Pancreas (tissue), 10 donors: ENCODE measurements at places on chromosomes 13 and 19.

- DNase-seq = no peak
Observed at GRCh38 chr19:1467215-1467489, 11.9 kb downstream of the C19orf25 start.

GRCh38 chr13:67792151-67792676 lies 562.1 kb upstream of the PCDH9 start:
- DNase-seq = no peak

GRCh38 chr19:17841810-17842662 lies 5.7 kb downstream of the JAK3 start:
- peak; percentile 87 for DNase-seq

- DNase-seq = no peak
Observed at GRCh38 chr13:28819046-28819730, 951 bp upstream of the MTUS2 start.

DNA sequence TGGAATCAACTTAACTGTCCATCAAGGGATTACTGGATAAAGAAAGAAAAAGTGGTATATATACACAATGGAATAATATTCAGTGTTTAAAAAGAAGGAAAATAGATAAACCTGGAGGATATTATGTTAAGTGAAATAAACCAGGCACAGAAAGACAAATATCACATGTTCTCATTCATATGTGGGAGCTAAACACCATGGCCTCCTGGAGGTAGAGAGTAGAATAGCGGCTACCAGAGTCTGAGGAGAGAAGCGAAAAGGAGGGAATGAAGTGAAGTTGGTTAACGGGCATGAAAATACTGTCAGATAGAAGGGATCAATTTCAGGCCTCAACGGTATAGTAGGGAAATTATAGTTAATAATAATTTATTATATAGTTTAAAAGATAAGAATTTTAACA lies 147.5 kb upstream of the OBI1 start:
- no peak for DNase-seq

DNA sequence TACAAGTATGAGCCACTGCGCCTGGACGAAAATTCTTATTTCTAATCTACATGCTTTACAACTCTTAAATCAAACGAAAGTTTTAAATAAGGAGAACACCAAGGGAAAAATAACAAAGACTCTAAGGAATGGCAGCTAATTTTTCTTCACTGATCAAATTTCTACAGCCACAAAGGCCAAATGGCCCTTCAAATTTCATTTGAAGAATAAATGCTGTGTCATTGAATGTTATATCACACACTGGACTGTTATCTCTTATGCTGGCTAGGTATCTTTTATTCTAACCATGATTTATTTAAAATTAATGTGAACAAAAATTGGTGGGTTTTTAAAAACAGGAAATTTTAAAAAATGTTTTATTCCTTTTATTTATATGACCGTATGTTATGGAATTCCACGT lies 14.1 kb downstream of the SMAD9 start:
- no peak for DNase-seq

- no peak for DNase-seq
Observed at GRCh38 chr13:113821847-113822246, 42.0 kb downstream of the GAS6 start.

GRCh38 chr19:15260939-15261338 lies 28.7 kb upstream of the EPHX3 start:
- DNase-seq = no peak

GRCh38 chr13:73303851-73304250 lies 245.0 kb downstream of the KLF5 start:
- DNase-seq = no peak

DNA sequence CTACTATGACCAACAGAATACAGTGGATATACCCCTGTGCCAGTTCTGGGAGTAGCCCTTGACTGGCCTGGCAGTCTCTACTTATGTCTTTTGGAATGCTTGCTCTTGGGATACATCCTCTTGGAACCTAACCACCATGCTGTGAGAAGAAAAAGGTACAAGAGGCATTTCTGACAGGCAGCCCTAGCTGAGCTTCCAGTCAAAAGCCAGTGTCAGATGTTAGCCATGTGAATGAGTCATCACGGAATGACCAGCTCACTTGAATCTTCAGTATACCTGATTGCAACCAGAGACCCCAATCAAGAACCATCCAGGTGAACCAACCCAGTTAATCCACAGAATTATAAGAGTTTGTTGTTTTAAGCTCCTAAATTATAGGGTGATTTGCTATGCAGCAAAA lies 4.1 kb downstream of the CCDC169 start:
- no peak for DNase-seq

GRCh38 chr13:38582133-38582532 lies 104.7 kb upstream of the FREM2 start:
- DNase-seq = no peak

DNA sequence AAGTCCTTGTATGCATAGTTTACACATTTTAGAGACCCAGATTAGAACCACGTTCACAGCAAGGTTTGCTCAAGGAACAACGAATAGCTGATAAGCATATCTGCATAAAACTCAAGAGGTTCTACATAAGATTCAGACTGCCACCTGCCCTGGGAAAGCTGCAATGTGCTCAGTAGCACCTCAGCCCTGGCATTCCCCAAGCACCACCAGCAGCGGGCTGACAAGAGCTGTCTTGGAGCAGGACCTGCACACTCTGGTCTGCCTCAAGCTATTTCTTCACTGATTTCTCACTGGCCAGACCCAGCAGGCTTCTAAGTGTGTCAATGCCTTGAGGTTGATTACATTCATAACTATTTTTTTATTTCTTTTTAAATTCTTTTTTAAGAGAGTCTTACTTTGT lies 65.8 kb upstream of the UQCRFS1 start:
- DNase-seq = peak; percentile 7

DNA sequence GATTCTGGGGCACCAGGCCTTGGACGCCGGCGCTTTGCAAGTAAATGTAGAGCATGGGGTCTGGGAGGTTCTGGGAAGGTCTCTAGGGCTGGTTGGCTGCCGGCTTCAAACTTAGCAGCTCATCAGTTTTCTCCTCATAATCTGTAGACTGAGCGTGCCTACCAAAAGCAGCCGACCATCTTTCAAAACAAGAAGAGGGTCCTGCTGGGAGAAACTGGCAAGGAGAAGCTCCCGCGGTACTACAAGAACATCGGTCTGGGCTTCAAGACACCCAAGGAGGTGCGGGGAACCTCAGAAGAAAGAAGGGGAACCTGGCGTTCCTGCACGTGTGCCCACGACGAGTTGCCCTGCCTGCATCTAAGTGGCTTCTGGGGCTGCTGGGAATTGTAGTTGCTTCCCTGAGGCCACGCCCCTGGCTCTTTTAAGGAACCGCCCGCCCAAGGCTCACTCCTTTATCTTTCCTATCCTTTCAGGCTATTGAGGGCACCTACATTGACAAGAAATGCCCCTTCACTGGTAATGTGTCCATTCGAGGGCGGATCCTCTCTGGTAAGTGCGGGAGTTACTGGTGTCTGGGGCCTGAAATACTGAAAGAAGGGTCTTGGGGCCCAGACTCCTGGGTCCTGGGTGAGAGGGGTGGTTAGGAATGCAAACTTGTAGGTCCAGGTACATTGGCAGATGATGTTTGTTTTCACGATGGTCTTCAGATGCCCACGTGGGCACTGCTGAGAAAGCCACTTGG lies 984 bp downstream of the RPS11 start:
- peak; percentile 62 for DNase-seq

DNA sequence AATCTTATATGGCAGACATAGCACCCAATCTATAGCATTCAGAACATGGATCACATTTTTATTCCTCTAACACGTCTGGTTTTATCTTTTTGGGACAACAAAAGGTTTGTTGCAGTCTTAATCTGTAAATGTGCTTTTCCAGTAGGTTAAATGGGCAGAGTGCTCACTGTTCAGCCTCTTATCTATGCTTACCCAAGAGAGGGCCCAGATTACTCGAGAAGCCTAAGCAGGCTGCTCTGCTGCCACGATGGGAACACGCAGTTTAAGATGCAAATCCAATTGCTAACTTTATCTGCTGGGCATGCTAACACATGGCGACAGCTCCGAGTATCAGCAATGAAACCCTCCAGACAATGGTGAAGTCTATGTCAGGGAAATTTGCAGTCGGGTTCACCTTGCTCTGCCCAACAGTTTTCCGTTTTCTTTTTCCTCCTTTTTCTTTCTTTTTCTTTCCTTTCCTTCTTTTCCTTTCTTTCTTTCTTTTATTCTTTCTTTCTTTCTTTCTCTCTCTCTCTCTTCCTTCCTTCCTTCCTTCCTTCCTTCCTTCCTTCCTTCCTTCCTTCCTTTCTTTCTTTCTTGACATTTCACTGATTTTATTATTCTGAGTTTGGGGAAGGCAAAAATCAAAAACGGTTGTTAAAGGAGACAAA lies 115.3 kb downstream of the RBM26 start:
- no peak for DNase-seq

- no peak for DNase-seq
Observed at GRCh38 chr13:51331354-51331861, 8.1 kb upstream of the SERPINE3 start.

GRCh38 chr19:18716857-18717256 lies 33.4 kb downstream of the CRTC1 start:
- DNase-seq = no peak

DNA sequence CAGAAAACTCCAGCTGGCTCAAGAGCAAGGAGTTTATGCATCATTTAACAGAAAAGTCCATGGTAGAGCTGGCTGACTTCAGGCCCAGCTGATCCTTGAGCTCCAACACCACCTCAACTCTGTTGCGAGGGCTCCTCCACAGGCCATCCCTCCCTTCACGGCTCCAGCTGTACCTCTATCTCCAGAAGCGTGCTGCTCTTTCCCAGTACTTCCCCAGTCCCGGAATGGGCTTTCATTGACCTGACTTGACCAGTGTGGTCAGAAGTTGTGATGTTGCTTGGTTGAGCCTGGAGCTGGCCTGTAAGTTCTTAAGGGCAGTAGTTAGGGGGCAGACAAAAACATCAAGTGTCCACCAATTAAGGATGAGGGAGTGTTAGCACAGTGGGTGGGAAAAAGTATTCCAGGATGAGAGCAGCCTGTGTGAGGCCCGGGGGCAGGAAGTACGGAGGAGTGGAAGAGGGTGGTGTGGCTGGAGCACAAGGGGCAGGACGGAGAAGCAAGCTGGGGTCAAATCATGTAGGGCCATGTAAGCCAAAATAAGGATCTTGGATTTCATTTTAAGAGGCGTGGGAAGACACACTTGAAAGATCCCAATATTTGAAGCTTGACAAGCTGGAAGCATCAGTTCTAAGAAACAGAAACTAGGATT lies 24.0 kb downstream of the SKA3 start:
- no peak for DNase-seq

DNA sequence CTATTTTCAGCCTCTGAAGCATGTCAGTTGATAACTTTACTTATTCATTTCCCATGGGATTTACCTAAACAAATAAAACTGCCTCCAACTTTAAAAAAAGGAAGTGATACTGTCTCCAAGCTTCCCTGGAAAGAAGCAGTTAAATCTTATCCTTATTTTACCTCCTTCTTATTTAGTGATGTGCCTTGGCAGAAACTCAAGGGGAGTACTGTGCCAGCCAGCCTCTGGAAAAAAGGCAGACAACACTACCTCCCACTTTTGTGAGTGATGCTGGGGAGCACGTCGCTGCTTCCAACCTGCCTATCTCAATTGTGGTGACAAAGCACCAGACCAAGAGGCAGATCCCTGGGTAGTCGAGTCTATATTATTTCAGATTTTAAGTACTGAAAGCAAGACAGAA lies 765.6 kb downstream of the DIAPH3 start:
- DNase-seq = no peak

DNA sequence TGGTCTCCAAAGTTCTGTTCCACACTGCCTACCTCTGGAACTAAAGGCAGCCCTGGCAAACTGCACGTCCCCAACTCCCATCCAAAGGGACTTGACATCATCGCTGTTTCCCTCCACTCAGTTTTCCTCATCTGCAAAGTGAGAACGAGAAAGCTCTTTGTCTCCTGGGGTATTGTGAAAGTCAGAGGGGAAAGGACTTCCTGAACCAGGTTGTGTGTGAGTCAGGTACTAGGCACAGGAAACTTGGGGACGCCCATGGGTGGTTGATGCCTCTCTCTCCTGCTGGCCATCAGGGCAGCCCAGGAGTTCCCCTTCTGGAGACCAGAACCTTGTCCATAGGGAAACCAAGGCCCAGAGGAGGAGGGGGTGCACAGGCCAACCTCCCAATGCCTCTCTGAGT lies 4.7 kb downstream of the CRLF1 start:
- no peak for DNase-seq

GRCh38 chr13:100436099-100436498 lies 152.5 kb downstream of the GGACT start:
- no peak for DNase-seq

GRCh38 chr13:74767050-74767449 lies 632.8 kb upstream of the KLF12 start:
- DNase-seq = no peak

DNA sequence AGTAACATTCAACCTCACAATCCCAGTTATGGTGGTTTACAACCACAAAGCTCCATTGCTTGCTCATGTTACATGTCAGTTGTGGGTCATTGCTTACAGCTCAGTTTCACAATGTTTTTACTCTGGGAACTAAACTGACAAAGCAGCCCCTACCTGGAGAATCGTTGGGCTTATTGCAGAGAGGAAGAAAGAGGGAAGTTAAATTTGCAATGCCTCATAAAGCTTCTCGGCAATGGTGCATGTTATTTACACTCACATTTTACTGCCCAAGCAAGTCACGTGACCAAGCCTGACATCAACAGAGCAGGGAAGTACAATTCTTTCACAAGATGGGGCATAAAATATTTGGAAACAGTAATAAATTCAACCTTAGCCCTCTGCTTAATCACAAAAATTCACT lies 441.6 kb downstream of the TDRD3 start:
- no peak for DNase-seq

DNA sequence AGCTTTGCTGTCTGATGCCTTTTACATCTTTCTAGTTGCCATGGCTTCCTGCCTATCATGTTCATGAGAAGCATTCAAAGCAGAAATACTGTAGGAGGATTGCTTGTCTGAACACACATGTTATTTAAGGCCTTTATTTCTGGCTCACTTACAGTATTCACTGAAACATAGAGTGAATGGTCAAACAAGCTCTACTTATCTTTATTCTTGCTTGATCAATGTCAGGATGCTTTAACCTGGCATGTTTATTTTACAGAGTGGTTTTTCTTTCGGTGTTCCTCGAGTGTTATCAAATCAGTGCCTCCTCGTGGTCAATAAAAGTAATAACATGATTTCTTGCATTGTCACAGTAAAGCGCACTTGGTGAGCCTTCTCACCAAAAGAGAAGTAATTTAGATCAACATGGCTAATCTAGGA lies 73.5 kb upstream of the PCDH17 start:
- no peak for DNase-seq

GRCh38 chr13:30832377-30832776 lies 73.7 kb upstream of the MEDAG start:
- no peak for DNase-seq
